GM13976 (cell line): ENCODE measurements at places on chromosomes 3 and 15.

GRCh38 chr3:60792249-60792852 lies 458.9 kb downstream of the FHIT start:
- no peak for DNase-seq

- no peak for DNase-seq
Measured at GRCh38 chr3:16496408-16497222, 16.9 kb downstream of the RFTN1 start.

DNA sequence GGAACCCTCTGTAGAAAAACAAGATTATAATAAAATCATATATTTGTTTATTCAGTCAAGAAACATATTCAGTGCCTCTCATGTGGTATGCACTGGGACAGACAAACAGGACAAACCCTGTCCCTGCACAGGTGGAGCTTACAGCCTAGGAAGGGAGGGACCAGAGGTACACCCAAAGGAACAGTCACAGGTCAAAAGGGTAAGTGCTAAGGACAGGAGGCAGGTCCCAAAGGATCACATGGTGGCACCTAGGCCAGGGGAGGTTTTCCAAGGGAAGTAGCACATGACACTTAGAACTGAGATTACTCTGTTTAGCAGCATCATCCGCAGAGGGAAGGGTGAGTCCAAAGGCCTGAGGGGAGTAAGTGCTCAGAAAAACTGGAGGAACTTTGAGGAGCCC lies 254.4 kb upstream of the ARRDC4 start:
- DNase-seq: no peak

DNA sequence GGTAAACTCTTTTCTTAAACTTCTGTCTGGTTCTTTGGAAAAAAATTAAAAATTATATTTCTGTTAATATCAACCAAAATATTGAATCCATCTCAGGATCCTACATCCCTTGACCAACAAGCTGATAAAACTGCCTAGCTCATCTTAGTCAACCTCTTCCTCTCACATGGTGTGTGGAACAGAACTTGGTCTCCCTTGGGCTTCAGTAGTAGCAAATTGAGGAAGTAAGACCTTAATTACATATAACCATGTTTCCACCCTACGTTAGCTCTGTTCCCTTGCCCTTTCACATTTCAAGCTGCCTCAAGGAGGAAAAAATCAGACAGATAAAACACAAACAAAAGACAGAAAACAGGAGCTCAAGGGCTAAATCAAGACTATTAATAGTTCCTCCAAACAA lies 116.4 kb downstream of the GREM1 start:
- DNase-seq: peak; percentile 38

DNA sequence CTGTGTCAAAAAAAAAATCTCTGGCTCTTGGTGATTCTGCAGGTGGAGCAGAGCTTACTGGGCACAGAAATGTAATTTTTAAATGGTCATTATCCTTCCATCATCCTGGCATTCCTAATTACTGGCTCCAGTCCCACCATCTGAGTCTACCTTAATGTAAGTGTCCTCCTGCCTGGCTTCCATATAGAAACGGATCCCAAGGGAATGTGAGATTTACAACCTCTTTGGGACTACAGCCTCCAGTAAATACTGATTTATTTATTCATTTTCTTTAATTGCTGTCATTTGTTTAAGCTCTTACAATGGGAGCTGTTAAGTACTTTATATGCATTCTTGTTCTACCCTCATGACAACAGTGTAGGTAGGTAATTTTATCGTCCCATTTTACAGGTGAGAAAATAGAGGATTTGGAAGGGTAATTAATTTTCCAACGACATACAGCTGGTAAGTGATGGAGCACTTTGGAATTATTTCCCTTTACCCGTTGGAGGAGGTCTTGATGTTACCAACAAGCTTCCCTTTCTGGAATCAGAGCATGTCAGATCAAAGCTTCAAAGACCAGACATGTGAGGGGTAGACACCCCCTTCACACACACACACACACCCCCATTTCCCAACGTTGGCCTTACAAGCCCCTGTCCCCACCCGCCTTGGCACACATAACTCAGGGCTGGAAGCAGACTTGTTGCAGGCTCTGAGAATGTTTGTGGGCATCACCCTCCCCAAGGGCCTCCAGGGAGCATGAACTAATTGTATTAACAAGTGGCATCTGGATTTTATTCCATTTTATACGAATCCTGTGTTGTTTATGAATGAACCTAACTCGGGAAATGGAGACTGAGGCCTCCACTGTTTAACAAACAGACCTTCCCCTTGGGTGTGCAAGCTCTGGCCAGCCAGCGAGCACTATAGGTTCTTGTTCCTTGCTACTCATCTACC lies 116.9 kb downstream of the ALDH1A2 start:
- no peak for DNase-seq

DNA sequence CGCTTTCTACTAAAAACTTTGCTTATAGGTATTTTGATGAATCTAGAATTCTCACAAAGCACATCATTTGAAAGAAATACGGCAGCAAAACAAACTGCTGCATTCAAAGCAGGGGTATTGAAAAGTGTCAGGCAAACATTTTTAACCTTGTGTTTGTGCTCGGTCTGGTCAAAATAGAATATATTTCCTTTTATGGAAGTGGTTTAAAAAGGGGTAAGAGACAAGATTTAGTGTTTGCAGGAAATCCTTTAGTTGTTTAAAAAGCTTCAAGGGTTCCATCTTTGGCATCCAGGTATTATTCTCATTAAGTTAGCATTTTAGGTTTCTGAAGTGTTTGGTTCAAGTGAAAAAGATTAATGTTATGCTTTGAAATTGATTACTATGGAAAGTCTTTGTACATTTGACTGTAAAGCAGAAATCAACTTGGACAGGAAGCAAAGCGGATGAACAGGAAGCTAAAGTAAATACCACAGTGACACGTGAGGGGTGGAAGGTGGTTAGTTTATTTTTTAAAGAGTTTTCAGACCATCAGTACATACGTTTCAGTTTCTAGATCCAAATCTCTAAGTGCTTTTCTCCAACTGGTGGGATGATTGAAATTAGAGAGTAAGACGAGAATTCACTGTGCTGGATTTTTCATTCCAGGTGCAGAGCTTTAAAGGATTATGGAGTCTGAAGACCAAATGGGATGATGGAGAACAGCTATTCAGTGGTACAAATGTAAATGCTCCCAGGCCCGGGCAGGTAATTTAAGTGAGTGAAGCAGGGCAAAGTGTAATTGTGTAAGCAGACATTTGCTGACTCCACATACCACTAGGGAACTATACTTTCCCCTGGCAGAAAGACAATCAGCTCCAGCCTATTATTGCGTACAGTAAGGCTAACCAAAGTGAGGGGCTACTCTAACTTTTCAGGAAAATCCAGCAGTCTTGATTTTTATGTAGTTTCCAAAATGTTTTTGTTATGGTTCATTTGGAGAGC lies 341.8 kb upstream of the TBL1XR1 start:
- no peak for DNase-seq

GRCh38 chr15:40985541-40986330 lies 32.5 kb downstream of the CHAC1 start:
- no peak for DNase-seq

DNA sequence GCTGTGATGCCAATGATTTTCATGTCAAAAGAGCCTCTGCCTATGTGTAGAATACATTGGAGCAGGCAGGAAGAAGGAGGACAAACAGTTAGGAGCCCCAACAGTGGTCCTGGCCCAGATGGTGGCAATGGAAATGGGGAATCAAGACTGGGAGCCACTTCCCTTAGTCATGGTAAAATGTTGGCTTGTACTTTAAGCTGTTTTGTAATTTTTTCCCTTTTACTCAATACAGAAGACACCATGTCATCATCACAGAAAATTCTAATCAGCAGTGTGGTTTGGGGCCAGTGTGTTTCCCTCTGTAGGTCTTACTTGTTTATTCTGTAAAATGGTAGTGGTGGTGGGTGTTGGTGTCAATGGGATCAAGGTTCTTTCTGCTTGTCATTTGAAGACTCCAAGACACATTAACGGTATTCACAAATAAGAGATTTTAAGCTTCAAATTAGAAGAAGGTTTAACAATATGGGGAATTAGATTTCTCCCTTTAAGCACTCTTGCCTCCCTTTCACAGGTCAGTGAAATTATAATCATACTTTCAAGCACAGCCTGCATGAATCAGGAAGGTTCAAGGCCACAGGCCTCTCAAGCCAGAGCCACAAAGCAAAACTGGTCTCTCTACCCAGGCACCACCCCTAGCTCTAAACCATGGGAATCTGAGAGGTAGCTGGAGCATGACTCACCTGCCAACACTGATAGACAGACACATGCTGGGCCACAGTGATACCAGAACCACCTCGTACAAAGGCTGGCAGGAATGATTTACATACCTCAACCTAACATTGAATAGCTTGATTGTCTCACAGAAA lies 24.9 kb downstream of the SIAH2 start:
- no peak for DNase-seq

DNA sequence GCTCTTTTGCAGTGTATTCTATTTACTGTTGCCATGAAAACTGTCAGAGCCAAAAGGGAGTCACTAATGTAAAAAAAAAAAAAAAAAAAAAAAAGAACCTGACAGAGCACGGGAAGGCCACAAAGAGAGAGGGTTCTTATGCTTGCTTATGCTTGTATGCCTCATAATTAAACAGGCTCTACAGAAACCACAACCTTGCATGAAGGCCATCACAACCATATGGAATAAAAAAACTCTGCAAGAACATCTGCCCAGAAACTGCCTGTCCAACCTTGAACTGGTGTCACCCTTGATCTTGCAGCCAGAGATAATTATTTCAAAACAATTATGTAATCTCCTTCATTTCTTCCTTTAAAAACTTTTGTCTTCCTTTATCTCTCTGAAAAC lies 50.1 kb downstream of the CFAP20DC start:
- DNase-seq: no peak

DNA sequence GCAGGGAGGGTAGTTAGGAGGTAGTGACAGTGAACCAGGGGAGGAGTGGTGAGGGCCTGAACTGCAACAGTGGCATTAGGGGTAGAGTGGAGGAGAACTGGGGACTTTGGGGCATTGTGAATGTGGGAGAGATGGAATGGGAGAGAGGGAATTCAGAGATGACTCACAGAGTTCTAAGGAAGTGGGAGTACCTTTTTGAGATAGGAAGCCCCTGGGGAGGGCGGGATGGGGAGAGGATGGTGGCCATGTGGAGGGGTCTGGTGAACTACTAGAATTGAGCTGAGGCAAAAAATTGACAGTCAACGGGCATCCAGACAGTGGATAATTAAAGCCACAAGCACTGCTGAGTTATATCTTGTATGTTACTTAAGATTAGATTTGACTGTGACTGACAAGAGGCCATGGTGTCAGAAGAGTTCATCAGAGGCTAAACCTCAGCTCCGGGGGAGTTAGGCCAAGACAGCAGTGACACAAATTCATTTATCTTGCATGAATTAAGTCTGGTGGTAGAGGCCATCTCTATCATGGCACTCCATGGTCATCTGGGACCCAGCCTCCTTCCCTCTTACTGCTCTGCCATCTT lies 34.0 kb downstream of the PLEKHO2 start:
- DNase-seq: no peak

DNA sequence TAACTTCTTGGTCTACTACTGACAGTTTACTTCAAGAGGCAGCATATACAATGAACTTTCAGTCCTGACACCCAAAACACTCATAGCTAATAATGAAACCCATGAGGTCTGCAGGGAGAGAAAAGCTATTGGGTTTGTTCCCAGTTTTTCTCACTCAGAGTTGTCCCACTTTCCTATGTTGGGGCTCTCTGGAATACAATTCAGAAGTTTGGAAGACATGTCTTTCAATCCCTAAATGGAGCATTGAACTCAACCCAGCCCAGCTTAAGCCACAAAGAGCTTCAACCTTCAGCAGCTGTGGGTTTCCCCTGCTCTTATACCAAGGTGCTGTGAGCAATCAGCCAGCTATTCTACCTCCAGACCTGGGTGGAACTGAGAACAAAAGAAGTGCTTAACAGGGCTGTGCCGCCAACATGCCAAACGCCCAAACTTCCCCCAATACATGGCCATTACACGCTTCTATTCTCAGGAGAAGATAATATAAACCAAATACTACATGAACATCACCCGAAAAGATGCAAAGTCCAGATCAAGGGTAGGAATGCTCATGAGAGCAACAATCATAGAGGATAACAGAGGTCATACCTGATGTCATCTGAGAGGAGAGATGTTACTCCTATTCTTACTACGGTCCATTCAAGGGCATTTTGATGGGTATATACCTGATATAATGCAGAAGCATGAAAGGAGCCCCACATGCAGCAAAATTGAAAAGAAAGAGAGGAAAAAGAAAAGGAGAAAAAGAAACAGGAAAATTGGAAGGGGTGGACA lies 131.2 kb upstream of the TGFBR2 start:
- DNase-seq: peak; percentile 11

DNA sequence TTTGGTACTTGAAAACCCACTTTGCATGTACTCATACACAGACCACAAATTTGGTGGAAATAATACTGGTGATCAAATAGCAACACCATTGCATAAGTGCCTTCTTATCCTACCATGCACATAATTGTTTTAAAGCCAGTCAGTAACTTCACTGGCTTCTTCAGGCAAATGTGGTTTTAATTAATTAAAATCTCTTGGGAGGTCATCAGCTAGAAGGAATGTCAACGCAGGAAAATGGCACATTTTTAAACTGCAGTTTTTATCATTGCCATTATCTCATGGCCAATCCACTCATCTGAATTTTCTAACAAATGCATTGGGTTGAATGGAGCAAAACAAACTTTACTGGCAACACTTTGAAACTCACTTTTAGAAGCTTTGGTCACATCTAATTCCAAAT lies 105.7 kb upstream of the ZPLD1 start:
- DNase-seq: no peak

DNA sequence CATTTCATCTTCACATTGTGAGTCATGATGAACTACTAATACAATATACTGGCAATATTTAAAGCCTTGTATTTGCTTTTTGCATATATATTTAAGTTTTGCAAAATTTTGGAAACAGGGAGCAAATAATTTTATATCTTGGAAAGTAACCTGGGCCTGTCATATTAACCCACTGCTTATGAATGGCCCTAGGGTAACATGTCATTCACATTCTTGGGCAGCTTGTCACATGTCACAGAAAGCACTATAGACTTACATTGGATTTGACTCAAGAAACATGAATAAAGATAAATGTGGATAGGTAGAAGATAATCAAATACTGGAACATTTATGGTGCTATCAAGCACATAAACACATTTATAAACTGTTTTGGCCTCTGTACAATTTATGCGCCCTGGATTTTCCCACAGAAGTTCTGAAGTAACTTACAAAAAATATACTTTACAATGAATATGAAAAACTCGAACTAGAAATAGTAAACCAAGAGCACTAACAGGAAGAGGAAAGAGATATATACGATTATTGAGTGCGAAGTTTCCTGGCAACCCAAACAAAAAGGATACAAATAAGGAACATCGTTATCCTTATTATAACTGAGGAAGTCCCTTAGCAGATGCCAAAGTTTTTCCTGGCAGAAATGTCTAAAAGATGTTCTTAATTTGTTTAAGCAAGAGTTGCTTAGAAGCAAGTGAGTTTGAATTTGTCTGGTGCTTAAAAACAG lies 257.2 kb downstream of the RBMS3 start:
- no peak for DNase-seq

- no peak for DNase-seq
Measured at GRCh38 chr15:70653426-70653825, 109.9 kb downstream of the UACA start.
